ENCODE measurements at places on chromosomes 4 and X.
A peak's percentile ranks its signal among the peaks of the same experiment; 100 is the strongest.

DNA sequence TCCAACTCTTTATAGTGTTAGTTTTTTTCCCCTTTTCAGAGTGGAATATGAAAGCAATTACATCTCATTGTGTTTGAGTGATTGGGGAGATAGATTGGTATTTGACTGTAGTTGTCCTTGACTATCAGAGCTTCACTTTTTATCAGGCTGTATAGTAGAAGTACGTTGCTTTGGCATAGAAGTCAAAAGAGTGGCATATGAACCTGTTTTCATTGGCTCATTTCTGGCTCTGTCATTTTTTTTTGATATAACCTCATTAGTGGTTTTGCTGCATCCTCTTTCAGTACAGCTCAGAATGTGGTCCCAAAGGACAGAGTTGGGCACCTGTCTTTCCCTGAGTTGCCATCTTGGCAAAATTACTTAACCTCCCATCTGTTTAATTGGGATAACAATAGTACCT lies 1.4 kb downstream of the TMA16 start:
- peak; percentile 50 for DNase-seq

DNA sequence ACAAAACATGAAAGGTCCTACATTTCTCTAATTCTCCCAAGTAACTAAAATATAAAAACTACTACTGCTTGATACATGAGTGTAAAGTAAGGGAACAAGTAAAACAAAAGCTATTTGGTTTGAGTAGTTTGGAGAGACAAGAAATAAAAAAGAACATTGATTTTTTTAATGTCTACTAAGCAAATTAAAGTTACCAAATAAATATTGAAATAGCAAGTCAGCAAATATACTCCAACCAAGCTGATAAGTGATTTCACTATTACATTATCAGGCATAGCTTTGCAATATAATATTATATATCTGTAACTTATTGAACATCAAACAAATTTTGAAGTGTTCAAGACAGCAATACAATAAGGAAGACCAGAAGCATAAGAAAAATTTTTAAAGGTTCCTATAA lies 60.3 kb downstream of the LCORL start:
- no peak for DNase-seq

DNA sequence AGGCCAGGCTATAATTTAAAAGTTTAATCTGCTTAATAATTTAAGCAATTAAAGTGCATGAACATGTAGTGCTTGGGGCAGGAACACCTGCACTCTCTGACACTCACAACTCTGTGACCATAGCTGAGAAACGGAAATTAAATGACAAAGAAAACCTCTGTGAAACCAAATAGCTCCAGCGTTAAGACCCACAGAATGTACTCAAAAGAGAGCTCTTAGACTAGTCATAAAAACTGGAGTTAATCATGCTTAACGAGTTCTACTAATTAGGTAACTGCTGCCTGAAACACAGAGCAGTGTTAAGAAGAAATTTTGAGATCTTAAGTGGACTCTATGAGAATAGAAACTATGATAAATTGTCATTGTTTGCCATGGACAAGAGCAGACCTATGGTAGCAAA lies 174.4 kb upstream of the SPIN4 start:
- DNase-seq: no peak

DNA sequence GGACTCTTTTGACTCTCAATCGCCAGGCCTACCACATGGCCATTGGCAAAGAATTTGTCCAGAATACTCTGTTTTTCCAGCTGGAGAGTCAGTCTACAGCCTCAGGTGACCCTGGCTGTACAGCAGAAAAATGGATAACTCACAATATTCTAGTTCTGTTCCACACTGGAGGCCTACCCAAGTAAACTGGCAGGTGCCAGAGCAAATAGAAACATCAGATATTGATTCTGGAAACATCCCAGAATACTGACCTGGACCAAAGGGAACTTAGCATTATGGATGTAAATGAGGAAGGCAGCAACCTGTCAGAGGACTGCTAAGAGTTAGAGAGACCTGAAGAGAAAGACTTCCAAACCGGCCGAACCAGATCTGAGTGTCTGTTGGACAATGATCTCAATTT lies 147.9 kb upstream of the SMAD1 start:
- DNase-seq: no peak

DNA sequence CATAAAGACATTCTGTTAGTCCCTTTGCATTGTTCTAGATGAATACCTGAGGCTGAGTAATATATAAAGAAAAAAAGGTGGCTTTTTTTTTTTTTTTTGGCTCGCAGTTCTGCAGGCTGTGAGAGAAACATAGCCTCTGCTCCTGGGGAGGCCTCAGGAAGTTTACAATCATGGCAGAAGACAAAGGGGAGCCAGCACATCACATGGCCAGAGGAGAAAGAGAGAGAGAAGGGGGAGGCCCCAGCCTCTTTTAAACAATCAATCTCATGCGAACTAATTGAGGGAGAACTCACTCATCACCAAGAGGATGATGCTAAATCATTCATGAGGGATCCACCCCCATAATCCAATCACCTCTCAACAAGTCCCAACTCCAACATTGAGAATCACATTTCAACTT lies 364.0 kb upstream of the EPHA5 start:
- DNase-seq: no peak

- DNase-seq: no peak
Observed at GRCh38 chr4:61493470-61493869, 293.3 kb downstream of the ADGRL3 start.

DNA sequence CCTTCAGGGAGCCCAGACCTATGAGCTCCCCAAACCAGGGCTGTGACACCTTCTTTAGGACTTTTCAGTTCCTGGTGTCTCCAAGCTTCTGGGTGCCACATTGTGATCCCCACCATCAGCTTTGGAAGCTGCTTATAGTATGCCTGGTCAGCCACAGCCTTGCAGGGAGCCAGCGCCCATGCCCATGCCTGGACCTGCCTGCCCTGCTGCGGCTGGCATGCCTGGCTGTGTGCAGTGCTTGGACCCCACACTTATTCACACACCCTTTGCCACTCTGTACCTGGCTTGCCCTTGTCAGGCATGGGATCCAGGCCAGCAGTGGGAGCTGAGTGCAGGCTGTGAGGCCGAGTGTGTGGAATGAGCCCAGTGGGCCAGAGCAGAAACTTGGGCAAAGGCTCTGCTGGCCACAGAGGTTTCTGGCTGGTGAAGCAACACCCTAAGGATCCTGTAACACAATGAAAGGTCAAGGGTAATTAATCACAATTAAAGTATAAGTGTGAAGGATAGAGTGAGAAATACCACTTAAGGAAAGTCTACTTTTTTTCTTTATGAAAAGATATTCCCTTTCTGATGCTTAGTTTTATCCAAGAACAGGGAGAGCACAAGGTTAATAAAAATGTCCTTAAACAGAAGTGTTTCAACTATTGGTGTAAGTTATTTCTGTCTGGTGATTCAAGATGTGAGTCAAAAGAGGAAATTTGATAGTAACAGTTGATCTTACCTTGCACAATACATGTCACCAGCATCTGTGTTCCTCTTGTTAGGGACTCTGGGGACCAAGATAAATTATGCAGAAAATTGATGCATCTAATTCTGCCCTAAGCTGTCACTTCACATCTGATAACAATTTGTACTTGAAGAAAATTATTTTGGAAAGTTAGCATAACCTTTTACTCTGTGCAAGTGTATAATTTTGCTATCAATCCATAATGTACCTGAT lies 161.8 kb downstream of the FAM47A start:
- DNase-seq: no peak

GRCh38 chrX:39689376-39690104 lies 408.2 kb downstream of the BCOR start:
- no peak for DNase-seq

DNA sequence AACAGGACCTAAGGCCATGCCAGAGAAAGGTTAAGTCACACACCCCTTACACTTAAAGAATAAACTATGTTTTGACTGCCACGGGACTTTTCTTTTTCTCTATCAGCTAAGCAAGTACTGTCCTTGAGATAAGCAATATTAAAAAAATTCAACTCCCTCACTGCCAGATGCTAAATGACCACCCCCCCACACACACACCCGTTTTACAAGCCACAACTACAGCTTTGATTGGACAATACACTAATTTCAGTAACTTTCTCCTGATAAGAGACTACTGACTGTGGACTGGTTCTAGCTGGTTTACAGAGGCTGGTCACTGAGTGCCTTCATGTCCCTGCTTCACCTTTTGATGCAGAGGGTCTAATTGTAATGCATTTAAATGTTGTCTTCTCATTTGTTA lies 63.9 kb upstream of the HOPX start:
- no peak for DNase-seq

DNA sequence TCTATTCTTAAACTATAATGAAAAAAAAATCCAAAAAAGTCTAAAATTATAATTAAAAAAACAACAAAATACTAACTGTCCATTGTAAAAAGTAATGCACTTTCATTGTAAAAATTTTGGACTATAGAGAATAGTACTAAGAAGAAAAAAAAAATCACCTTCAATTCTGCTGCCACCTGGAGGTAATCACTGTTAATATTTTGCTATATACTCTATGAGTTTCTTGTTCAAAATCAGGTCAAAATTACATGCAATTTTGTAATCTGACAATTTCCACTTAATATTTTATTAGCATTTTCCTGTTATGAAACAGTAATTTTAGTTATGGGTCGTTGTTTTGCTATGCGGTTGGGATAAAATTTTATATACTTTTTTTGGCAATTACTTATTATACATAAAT lies 62.0 kb downstream of the HTT start:
- DNase-seq: peak; percentile 12

GRCh38 chr4:70531981-70532380 lies 13.6 kb downstream of the AMTN start:
- DNase-seq: no peak

DNA sequence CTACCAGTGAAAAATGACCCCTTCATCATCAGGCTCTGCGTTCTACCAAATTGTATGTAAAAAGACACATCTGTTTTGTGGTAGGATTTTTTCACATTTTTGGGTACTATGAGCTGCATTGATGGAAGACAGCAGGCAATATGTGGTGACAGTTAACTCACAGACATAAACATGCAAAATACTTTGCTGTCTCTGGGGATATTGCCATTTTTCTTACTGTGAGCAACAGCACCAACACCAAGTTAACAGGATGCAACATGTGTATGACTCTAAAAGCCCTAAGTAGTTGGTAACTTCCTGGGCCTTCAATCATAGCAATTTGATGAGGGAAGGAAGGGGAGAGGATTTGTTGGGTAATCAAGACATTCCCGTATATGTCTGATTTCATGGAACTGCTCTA lies 56.4 kb upstream of the DRP2 start:
- no peak for DNase-seq

- DNase-seq: no peak
Observed at GRCh38 chrX:153988493-153988892, 15.9 kb downstream of the TMEM187 start.

- no peak for DNase-seq
Observed at GRCh38 chr4:84719115-84719514, 136.2 kb downstream of the CDS1 start.

- DNase-seq: no peak
Observed at GRCh38 chr4:163113921-163114713, 52.6 kb downstream of the NAF1 start.

GRCh38 chr4:126779436-126780166 lies 853.2 kb upstream of the INTU start:
- DNase-seq: no peak

DNA sequence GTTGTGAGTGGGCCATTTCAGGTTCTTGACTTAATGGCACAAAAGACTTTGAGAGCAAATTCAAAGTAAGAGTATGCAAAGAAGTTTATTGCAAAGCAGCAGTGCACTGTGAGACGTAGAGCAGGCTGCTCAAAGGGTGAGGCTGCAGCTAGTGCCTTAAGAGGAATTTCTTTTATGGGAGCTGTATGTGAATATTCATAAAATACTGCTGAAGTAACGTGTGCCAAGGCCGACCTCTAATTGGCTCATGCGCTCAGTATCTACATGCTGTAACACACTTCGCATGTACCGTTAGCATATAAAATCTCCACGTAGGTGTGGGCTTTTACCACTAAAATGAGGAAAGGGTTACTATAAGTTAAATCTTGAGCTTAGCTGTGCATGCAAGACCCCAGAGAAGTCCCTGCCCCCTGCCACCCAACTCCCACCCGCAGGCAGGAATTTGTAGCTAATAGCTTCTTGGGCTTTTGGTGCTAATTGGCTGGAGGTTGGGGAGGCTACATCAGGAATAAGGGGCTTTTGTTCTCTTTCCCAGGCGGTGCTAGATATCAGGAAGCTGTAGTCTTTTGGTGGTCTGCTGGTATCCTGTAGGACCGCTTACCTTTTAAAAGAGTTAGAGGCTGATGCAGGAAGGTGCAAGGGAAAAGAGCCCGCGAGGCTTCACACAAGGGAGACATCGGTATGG lies 47.6 kb downstream of the FSTL5 start:
- DNase-seq: no peak

- DNase-seq: no peak
Observed at GRCh38 chrX:131729295-131729694, 185.4 kb downstream of the OR13H1 start.

DNA sequence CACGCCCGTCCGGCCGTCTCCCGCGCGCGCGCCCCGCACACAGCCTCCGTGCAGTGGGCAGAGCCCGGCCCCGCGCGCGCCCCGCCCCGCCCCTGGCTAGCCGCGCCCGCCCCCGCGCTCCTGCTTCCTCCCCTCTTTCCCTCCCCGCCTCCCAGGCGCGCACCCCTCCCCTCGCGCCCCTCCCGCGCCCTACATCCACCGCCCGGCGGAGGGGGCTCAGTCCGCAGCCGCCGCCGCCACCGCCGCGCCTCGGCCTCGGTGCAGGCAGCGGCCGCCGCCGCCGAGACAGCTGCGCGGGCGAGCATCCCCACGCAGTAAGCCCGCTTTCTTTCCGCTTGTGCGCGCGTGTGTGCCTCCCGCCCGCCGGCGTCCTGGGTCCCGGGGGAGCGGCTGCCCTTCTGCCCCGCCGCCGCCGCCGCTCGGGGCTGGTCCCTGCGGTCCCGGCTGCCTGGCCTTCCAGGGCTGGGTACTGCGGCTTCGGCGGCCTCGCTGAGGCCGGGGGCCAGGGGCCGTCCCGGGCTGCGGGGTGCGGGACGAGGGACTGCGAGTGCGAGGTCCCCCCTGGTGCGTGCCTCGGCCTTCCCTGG lies at the start of gene FHL1:
Gene FHL1 (plus strand): TSS at position 219 of the 587 bp plus-strand sequence.
- DNase-seq: peak; percentile 18

- no peak for DNase-seq
Observed at GRCh38 chr4:47747211-47747610, 90.7 kb downstream of the CORIN start.

DNA sequence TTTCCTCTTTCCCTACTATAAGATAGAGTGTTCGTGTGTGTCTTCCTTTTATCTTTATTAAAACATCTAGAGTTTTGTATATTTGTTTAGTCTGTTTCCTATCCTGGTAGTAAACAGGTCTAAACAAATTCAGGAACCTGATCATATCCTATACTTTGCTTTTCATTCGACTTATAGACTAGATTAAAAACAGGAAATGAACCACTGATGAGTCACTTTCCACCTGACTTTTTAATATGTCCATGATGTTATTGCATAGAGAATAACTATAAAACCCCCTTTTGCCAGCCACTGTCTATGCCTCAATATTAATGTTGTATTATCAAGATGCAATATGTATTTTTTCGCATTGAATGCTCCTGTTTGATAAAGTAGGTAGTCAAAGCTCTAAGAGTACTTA lies 1794.0 kb downstream of the STIM2 start:
- no peak for DNase-seq

DNA sequence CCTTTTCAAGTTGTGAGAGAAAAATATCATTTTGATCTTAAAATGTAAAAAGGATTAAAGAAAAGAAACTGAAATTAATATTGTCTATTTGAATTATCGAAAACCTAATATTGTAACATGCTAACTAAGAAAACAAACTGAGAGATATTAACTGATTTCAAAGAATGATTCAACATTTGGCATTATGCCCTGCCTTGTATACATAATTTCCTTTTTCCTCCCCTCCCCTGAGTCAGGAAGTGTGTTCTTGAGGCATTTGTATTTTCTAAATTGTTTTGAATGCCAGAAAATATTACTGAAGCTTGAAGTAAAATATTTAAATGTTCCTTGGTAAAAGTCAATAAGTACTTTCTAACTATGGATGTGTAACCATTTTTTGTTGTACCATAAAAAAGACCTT lies 49.4 kb downstream of the RPS6KA3 start:
- peak; percentile 44 for DNase-seq

Measured in KBM-7 (cell line).